CD4-positive, alpha-beta T cell treated with Interleukin-6 at 100 ng/mL for 8 hours (primary cell): ENCODE measurements at places on chromosomes 16 and 17.

DNA sequence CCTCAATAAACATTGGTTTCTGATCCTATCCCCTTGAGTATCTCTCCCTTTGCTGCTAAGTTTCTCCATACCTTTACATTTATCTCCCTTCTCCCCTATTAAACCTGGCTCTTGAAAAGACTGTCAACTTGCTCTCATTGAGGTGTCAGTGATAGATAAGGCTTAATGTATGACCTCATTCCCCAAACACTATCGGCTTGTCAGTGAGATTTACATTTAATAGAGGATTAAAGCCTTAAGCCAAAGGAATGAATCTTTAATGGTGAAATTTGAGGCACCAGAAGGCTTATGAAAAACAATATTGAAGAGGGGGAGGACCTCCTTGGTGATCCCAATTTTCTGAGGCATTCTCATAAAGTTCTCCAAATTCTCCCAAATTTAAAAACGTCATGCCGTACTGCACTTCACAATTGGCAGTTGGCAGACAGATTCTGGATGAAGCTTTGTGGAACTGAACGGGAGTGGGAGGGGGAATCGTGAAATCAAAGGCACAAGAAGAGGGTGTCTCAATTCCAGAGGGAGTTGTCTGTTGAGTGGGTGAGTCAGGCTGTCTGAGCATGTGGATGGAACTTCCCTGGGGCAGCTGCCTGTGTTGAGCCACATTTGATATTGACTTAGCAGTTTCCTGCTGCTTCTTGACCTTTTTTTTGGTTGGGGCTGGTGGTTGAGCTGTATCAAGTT lies 478.8 kb downstream of the NPIPA7 start:
- no peak for DNase-seq

- DNase-seq = no peak
Observed at GRCh38 chr16:9578459-9578858, 487.0 kb downstream of the HAPSTR1 start.

GRCh38 chr17:46771561-46772474 lies 46.7 kb downstream of the WNT3 start:
- no peak for DNase-seq

DNA sequence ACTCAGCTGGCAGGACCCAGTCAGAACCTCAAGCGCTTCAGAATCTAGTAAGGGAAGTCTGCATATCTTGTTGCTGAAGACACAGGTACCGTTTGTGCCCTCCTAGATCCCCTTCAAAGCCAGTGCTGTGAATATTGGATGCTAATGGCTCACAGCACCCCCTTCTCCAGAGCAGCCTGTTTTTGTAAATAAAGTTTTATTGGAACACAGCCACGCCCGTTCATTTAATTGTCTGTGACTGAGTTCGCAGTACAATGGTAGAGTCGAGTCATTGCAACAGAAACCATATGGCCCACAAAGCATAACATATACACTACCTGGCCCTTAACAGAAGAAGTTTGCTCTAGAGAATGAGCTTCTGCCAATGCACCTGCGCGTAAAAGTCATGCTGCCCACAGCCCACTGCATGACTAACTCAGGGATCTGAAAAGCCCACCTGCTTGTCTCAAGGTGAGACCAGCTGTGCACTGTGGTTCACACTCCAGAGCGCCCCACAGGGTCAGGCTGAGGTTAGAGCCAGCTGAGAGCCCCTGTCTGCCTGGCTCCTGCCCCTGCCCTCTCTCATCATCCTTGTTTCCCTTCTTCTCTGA lies 48.8 kb downstream of the AIPL1 start:
- no peak for DNase-seq

DNA sequence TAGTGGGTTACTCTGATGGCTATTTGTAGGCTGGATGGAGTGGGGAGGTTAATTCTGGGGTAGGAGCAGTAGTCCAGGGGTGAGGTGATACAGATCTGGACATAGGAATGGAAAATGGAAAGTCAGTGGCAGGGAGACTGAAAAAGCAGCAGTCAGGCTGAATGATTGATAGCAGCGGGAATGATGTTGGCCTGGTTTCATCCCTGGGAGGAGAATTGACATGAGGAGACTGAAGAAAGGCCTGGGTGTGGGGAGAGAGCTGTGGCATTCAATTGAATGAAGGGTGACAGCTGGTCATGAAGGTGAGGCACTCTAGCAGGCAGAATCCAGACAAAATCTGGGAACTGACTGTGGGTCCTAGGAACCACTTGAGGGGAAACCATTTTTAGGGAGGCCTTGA lies 34.7 kb upstream of the CLEC18A start:
- DNase-seq = no peak

DNA sequence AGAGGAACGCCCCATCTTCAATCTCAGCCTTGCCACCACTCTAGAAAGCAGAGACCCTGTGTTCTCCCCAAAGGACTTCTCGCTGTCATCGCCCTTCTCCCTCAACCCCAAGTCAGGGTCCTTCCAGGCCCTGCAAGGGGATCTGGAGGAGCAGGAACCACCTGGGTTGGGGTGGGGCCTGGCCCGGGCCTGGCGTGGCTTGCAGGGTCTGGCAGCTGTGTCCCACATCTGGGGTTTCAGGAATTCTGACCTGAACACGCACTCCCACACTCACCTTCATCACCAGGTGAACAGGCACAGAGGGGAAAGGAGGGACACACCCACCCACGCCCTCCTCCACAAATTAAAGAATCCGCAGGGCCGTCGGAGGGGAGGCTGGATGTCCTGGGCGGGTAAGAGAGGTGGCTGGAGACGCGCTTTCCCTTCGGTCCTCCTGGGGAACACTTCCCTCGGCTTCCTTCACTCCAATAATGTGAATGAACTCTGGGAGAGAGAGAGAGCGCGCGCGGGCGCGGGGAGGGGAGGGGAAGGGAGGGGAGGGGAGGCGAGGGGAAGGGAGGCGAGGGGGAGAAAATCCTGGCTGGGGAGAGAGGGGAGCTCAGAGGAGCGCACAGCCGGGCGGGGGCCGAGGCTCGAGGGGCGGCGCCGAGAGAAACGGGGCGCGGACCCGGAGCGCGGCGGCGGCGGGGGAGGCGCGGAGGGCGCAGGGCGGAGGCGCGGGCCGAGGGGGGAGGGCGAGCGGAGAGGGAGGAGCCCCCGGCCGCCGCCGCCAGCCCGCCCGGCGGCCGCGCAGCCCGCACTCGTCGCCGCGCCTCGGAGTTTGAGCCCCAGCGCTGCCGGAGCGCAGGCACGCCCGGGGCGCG lies at the start of gene CACNG4:
Gene CACNG4 (plus strand): TSS at position 799 of the 863 bp plus-strand sequence. CDS start 205 bp downstream, outside the sequence.
- no peak for DNase-seq
